CD4-positive, alpha-beta T cell treated with Interleukin-21 for 1 hour (primary cell): ENCODE measurements at places on chromosomes 5 and 9.

DNA sequence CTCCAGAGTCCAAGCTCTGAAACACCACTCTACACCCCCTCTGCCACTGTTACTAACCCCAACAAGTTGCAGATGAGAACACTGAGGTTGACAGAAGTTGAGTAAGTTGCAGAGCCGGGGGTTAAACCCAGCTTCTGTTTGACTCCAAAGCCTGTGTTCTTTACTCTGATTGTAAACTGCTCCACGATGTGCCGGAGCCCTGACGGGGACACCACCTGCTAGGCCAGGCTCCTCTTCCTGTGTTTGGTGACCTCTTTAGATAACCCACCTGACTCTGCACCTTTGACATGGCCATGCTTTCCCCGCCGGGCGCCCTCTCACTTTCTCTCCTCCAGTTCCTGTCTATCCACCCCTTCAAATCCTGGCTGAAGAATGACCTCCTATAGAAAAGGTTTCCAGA is 96.7 kb downstream of the PAX5 start:
- no peak for DNase-seq

DNA sequence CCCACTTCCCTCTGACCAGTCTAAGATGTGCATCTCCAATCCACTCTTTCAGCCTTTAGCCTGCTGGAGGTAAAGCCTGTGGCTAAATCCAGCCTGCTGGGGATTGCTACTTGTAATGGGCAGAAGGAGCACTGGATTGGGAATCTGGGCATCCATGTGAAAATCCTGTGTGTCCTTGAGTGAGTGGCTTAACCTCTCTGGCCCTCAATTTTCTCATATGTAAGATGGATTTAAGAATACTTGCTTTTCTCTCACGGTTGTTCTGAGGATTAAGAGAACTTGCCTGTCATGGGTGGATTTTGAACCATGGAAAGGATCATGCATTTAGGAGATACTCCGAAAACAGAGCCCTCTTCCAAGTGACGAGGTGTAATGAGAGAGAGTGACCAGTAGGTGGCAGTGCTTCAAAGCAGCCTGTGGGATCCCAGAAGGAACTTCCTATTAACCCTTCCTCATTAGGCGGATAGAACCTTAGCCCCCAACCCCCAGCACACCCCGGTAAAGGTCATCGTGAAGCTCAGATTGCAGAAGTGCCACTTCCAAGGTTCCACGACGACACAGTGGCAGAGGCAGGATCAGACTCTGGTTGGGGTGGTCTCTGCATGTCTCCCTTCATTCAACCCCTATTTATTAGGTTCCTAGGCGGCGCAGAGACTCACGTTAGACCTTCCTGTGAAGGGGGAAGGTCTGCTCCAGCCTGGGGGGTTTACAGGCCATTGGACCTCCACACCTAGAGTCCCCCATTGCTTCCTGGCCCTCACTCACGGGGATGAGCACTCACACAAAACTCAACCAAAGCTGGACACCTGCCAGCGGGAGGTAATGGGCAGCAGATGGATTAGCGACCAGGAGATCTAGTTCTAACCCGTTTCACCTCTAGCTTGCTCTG is 68.7 kb upstream of the ZNF618 start:
- peak; percentile 26 for DNase-seq

GRCh38 chr9:137694236-137694959 is 75.6 kb downstream of the EHMT1 start:
- DNase-seq, result no peak

DNA sequence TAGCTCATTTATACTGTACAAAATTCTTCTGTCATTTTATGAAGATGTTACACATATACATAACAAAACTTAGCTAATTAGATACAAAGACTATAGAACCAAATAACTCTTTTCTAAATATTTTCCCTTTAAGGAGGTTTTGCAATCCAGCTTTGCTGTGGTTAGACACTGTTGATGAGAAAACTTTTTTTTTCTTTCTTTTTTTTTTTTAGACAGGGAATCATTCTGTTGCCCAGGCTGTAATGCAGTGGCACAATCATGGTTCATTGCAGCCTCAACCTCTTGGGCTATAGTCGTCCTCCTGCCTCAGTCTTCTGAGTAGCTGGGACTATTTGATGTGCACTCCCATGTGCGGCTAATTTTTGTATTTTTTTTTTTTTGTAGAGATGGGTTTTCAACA is 38.5 kb upstream of the CDKN2B start:
- DNase-seq, result no peak

GRCh38 chr5:31913808-31914207 is 260.3 kb downstream of the GOLPH3 start:
- DNase-seq, result no peak

GRCh38 chr5:180067986-180068385 is 3.6 kb downstream of the RNF130 start:
- DNase-seq, result no peak
